Activated CD4-positive, alpha-beta T cell treated with anti-CD3 and anti-CD28 coated beads, Interleukin-2, amount 50 U/mL, for 24 hours (primary cell): ENCODE measurements at places on chromosomes 2 and 18.

DNA sequence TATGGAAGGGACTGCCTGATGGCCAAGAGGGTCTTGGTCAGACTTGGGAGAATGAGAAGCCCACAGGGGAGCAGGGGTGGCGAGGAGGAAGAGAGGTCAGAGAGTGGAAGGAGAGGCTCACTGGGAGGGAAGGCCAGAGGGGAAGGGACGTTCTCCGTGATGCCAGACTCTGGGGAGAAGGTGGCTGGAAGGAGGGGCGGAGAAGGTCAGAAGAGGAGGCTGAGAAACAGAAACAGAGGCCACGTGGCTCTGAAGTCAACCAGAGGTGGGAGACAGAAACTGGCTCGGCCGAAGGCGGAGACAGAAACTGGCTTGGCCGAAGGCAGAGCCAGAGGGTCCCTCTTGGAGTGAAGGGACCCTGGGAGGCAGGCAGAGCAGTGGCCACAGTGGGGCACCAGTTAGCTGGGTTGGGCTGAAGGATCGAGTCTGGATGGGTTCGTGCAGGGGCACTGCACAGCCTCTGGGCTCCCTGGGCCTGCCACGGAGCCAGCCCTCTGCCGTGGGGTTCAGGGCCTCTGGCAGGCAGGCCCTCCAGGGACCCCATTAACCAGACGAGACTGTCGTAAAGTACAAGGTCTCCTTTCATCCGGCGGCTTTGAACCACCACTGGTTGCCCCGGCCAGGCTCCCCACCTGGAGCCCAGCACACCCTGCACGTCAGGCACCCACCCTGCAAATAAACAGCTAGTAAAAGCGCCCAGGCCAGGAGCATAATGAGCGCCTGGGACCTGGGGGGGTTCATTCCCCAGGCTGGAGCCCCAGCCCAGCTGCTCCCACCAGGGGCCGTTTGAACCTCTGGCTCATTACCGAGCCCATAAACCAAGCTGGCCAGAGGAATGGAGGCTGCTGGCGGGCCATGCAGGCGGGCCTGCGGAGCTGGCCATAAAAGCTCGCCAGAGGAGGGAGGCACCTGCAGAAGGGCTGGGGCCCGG is 218.8 kb downstream of the DYSF start:
- no peak for DNase-seq

DNA sequence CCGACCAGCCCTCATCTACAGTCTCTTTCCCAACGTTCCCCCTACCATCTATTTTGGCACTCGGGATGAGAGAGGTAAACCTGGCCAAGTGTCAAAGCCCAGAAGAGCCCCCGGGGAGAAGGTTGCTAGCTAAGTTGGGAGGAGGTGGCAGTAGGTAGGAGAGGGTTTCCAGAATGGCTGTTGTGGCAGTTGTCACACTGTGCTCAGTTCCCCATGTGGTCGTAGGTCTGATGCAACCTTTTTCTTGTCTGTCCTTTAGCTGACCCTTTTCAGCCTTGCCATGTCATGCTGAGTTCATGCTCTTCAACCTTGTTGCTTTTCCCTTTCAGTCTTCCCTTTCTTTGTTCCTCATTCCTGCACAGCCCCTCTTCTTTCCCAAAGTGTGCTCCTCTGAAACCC is 34.5 kb downstream of the TTLL4 start:
- no peak for DNase-seq

- DNase-seq: no peak
Measured at GRCh38 chr2:88016960-88017779, 823 bp upstream of the RNU2-63P start.

GRCh38 chr2:45765007-45765727 is 113.7 kb downstream of the PRKCE start:
- no peak for DNase-seq

- DNase-seq: no peak
Measured at GRCh38 chr2:218345491-218346236, 11.0 kb upstream of the CATIP start.

DNA sequence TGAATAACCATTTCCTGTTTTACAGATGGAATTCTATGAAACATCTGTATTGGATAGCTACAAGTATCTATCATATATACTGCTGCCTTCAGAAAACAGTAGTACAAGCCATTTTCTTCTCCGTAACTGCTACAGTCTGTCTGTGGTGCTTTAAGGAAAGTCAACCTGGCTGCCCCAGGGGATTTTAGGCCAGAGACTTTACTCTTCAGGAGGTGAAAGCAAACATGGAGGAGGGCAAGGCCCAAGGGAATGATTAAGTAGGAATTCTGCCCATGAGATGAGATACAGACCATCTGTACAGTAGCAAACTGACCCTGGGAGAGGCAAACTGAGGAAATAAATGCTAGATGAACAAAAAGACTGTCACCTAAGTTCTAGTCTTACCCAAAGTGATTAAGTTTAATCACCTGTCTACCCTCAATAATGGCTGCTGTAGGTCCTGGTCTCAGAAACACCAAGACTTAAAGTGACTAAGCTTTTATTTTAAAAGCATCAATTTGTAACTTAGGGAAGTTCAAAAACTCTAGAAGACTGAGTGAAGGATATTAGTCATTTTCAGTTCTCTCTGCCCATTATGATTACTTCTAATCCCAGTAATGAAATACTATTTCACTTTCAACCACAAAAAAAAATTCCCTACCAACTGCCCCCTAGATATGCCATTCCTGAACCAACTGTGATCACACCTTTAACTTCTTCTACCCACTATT is 14.8 kb downstream of the MBD2 start:
- DNase-seq: no peak

DNA sequence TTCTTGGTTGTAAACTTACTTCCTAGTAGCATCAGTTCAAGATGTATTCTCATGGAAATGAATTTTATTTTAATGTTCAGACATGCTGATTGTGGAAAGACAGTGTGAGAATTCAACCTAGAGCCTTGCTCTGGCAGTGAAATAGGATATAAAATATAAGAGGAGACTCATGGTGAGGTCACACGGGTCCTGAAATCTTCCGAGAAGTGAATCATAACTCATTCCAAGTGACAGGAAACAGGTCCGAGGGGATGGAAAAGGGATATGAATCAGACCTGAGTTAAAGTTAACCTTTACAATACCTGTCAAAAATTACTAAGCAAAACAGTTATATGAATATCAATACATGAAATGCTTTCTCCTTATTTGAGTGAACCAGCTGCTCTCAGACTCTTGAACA is 185.2 kb upstream of the LRRTM1 start:
- no peak for DNase-seq

GRCh38 chr2:102703748-102704147 is 58.1 kb upstream of the TMEM182 start:
- no peak for DNase-seq

DNA sequence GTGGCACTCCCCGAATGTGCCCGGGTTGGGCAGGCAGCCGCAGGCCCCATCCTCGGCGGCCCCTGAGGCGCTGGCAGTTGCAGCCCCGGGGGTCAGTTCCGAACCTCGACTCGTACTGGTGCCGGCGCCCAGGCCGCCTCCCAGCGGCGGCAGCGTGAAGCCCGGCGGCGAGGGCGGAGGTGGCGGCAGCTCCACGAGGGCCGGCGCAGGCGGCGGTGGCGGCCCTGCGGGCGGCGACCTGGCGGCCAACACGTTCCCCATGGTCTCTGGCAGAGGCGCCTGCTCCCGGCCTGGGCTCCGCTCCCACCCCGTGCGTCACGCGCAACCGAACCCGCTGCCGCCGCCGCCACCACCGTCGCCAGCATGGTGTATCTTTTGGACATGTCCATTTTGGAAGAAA is 196.3 kb downstream of the CCDC74A start:
- no peak for DNase-seq

GRCh38 chr2:197850882-197851450 is 46.6 kb downstream of the PLCL1 start:
- no peak for DNase-seq

- no peak for DNase-seq
Measured at GRCh38 chr2:232609607-232610006, 23.8 kb upstream of the EFHD1 start.

GRCh38 chr2:30203156-30203555 is 28.2 kb upstream of the LBH start:
- DNase-seq: no peak

DNA sequence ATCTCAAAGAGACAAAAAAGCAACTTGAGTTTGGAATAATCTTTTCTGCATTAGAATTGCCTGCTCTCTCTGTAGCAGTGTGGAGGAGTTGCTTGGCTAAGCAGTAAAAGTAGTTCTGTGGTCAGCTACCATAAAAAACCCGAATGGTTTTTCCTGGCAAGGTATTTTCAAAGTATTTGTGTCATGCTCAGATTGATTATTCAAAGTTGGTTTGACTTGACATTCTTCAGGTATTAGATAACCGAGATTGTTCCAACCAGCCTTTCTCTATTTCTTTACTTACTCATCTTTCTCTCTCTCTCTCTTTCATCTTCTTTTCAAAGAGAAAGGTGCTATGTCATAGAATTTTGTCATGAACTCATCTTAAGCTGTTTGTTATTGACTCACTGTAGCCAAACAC is 404.9 kb downstream of the CPS1 start:
- no peak for DNase-seq

DNA sequence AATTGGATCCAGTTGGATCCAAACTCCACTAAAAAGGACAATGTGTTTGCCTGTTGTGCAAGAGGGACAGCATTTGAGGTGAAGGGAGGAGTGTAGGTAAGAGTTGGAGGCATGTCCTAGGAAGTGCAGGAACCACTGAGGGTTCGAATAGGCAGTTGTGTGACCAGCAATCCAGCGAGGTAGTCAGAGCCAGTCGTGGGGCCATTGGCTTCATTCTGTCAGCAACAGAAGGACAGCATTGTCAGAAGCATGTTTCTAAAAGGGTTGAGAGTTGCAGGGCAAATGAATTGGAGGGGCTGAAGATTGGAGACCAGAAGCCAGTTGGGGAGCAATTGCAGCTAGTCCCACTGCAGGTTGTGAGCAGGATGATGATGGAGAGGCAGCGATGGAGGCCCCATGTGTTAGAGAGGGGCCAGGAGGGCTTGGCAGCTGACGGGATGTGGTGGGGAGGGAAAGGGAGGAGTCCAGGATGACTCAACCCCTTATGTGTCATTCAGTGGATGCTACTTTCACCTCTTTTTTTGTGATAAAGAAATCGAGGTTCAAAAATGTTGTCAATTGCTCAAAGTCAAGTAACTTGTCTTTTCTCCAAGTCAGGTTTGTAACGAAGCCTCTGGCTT is 96.7 kb upstream of the SIX3 start:
- DNase-seq: no peak

DNA sequence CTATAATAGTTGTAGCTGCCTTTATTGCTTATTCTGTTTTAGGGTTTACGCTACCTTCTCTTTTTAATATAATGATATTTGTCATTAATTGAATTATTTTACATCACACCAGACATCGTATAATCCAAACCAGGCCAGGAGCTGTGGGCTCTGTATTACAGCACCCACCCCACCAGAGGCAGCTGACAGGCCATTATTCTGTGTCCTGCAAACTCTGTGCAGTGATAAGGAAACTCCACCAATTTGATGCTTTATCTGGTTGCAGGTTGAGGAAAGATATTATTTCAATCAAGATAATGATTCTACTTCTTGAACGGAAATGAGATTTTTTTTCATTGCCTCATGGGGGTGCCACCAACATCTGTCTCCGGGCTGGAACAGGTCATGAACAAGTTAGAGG is 227.3 kb downstream of the ZBTB7C start:
- DNase-seq: no peak

GRCh38 chr2:128550389-128550788 is 231.7 kb upstream of the HS6ST1 start:
- DNase-seq: no peak

DNA sequence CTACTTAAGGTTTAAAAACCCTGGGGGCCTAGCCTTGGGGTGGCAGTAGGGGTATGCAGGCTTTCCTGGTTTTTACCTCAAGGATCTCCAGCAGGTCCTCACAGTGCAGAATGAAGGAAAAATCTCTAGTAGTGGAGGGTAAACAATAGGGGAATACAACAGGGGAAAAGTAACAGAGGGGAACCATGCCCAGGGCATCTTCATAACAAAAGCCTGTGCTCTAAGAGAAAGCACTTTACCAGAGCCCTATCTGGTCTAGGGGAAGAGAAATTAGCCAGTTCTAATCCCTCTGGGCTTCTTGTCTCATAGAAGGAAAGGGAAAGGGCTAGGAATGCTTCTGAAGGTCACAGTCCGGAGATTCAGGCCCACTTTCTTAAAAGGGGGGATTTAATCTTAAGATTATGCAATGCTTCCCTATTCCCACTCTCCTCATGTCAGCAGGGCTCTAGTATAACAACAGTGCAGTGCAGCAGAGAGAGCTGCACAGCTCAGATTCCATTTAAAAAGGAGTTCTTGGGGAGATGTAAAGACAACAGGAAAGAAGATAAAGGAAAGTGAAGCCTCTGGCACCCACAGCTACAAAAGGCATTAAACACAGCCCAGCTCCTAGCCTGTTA is 149.0 kb upstream of the CYP1B1 start:
- DNase-seq: no peak

- no peak for DNase-seq
Measured at GRCh38 chr2:16198166-16198912, 258.0 kb downstream of the MYCN start.

- no peak for DNase-seq
Measured at GRCh38 chr2:142716463-142717242, 160.8 kb upstream of the KYNU start.

- DNase-seq: no peak
Measured at GRCh38 chr2:204825681-204826080, 280.4 kb downstream of the PARD3B start.

GRCh38 chr2:106147665-106148064 is 46.4 kb downstream of the UXS1 start:
- no peak for DNase-seq

DNA sequence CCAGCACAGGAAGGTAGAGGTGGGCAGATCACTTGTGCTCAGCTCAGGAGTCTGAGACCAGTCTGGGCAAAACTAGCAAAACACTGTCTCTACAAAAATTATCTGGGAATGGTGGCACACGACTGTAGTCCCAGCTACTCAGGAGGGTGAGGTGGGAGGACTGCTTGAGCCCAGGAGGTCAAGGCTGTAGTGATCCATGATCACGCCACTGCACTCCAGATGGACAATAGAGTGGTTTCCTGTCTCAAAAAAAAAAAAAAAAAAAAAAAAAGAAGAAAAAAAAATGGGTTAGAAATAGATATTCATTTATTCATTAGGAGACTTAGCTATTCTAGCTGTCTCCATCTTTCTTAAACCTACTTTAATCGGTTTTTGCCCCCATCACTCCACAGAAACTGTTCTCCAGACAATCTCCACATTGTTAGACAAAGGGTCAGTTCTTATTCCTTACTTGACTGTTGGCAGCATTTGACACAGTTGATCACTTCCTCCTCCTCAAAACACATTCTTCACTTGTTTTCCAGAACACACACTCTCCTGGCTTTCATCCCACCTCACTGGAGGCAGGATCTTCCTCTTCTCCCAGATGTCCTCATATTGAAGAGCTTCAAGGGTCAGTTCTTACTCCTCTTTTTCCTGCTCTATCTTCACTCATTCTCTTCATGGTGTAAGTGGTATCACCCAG is 103.1 kb downstream of the DTNB start:
- DNase-seq: no peak

DNA sequence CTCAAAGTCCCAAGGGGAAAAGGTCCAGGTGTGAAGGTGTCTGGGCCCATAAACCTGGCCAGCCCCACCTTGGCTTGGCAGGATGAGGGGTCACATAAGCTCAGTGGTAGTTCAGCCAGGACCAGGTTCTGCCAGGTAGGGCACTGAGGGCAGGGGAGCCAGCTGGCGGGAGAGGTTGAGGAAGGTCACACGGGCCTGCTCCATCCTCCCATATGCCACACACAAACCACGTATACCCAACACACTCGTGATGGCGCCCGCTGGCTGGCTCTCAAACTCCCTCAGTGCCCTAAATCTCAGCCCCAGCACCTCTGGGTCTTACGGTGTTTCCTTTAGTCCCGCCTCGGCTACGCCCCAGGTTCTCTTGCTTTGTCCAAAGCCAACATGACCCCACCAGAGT is 160.5 kb downstream of the ZFP36L2 start:
- DNase-seq: no peak

- DNase-seq: no peak
Measured at GRCh38 chr2:161766334-161766733, 142.1 kb downstream of the SLC4A10 start.
